ENCODE measurements at places on chromosomes 1 and 21.

DNA sequence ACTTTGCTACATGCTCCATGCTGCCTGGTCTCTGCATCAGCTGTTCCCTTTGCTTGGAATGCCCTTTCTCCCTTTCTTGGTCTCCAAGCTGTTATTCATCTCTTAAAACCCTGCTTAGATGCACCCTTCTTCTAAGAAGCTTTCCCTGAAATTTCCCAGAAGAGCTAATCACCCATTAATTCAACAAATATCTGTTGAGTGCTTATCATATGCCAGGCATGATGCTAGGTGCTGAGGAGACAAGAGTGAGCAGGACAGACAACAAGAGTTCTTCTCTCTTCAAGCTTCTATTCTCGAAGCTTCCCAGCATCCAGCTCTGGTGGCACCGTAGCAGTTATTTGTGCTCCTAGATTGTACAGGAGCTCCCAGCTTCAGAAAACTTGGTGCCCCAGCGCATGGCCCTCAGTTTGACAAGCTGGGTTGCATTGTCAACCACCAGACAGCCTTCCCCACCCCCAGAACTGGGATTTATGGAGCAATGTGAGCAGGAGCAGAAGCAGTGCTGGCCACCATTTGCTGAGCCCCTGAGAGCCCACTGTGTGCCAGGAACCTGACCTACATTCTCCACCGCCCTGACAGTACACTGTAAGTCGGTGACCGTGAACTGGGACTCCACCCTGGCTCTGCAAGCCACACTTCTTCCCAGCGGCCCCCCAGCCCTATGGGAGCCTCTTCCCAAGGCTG, 68.0 kb upstream of the ACOT11 start:
- no peak for DNase-seq

GRCh38 chr1:10161541-10162290, 48.7 kb upstream of the KIF1B start:
- peak; percentile 17 for DNase-seq

GRCh38 chr21:34948157-34948556, 100.9 kb downstream of the RUNX1 start:
- DNase-seq = no peak

DNA sequence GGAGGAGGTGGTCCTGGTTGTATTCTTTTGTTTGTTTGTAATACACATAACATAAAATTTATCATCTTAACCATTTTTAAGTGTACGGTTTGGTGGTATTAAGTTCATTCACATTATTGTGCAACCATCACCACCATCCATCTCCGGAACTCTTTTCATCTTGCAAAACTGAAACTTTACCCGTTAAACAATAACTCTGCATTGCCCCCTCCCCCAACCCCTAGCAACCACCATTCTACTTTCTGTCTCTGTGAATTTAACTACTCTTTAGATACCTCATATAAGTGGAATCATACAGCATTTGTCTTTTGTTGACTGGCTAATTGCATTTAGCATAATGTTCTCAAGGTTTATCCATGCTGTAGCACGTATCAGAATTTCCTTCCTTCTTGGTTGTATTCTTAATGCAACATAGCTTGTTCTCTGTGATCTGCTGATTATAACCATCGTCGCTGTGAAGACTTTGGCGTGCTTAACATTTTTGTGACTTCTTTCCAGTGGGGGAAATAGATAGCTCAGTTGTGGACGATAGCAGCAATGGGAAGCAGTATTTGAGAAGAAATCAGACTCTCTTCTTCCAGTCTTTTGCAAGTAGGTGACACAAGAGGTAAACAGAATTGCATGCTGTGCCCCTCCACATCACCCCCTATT, 117.5 kb upstream of the HOOK1 start:
- DNase-seq = no peak

- no peak for DNase-seq
These were observed 3.3 kb downstream of the ALDH9A1 start for GRCh38 chr1:165695031-165695430.

GRCh38 chr1:162275622-162276175, 101.0 kb downstream of the SPATA46 start:
- no peak for DNase-seq

- no peak for DNase-seq
These were observed 14.3 kb downstream of the TRIM11 start for GRCh38 chr1:228392111-228392936.

GRCh38 chr1:244060117-244060516, 9.0 kb downstream of the ZBTB18 start:
- no peak for DNase-seq

- no peak for DNase-seq
These were observed 631.5 kb upstream of the PTBP2 start for GRCh38 chr1:96090134-96090533.

All from anterior cingulate cortex (tissue), 58 donors.